ENCODE measurements at places on chromosomes 2 and 18.

GRCh38 chr18:44856157-44856556 lies 175.5 kb downstream of the SETBP1 start:
- peak; percentile 91 for DNase-seq

DNA sequence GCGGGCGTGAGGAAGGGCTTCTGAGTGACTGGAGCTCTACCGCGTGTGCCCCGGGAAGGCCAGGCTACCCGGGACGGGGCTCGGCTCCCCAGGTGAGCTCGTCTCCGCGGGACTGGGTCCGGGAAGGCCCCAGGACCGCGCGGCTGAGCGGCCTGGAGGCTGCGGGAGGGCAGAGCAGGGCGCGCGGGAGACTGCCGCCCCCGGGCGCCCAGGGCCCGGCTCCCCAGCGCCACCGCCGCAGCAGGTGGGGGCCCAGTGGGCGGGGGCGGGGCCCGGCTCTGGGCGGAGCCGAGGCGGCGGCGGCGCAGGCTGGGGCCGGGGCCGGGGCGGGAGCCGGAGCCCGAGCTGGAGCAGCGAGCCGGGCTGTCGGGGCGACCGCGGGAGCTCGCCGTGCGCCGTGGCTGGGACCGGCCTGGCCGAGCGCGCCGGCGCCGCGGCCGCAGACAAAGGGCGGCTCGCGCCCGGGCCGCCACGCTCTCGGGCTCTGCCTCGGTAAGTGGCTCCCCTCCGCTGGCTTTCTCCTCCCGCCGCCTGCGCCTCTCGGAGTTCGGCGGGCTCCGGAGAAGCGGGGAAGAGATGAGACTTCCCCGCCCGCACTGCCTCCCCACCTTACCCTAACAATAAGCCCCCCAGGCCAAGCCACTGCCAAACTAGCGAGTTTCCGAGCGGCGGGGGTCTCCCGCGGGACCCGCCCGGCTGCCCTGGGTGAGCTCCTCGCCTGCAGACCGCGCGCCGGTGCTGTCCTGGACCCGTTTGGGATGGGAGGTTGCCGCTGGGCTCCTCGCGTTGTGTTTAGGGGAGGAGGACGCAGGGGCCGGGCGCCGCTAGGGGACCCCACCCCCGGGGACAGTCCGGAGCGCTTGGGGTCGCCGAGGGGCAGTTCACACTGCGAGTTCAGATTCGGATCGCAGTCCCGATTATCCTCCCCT lies at the start of gene MAPK4:
TSS of gene MAPK4 (plus strand) at position 336 of the 929 bp plus-strand sequence. CDS start 103,872 bp downstream, outside the sequence.
- DNase-seq, result no peak

DNA sequence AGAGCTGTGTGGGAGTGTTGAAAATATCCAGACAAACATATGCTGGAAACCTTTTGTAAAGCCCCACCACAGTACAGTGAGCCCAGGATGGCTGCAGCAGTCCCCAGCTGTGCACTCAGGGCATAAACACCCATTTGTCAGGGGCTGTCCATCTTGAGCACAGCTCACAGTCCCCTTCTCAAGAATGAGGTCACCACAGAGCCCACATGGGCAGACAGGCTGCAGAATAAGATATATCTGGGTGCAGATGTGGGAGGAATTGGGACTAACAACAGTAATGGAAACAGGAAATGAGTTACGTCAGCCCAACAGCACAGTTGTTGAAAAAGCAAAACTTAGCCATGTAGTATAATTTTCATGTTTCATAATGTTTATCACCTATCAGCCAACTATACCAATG lies 219.6 kb downstream of the ETAA1 start:
- DNase-seq, result no peak

DNA sequence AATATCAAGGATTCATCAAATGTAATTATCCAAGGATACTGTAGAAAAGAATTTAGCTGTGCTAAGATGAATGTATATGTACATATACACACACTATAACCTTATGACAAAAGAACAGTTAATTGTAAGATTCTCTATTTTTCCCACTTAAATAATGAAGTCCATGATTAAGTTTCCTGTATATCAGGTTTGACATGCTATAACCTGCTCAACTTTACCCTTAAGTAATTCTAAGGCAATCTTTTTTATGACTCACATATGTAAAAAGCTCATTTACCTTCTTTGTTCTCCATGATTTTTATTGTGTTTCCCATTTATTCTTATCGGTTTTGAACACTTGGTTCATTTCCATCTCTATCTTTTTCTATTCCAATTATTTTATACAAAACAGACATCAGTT lies 1213.1 kb upstream of the SLC39A10 start:
- DNase-seq, result no peak

GRCh38 chr2:23385748-23386338 lies 864 bp downstream of the KLHL29 start:
- DNase-seq, result no peak

DNA sequence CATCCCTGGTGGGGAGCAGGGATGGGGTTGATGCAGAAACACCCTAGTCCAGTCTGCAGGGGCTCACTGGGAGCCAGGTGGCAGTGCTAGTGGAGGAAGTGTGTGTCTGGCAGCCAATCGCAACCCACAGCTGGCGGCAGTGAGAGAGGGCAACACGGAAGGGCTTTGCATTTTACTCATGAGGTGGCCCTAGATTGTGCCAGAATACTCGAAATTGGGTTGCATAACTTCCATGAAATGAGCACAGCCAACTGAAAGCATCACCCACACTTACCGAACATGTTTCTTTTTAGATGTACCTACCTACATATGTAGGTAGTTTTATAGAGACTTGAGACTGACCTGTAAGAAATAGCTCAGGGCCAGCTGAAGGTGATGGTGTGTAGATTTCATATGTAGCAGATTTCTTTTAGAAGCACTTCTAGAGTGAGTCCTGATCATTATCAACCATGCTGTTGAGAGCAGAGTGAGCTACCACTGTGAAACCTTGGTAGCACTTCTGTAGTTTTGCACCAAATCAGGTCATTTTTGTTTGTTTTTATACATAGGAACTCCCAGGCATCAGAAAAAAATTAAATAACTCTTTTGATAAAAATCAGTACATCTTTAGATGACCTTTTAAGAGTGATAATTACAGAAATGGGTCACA lies 13.0 kb downstream of the IL18R1 start:
- no peak for DNase-seq

DNA sequence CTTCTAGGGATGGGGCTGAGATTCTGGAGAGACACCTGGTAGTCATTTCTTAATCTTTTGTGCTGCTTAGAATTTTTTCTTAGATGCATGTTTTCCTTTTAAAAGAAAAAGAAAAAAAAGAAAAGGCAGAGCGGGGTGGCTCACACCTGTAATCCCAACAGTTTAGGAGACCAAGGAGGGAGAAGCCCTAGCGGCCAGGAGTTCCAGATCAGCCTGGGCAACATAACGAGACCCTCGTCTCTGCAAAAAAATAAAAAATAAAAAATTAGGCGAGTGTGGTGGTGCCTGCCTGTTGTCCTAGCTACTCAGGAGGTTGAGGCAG lies 46.0 kb upstream of the ATP6V1B1 start:
- no peak for DNase-seq

DNA sequence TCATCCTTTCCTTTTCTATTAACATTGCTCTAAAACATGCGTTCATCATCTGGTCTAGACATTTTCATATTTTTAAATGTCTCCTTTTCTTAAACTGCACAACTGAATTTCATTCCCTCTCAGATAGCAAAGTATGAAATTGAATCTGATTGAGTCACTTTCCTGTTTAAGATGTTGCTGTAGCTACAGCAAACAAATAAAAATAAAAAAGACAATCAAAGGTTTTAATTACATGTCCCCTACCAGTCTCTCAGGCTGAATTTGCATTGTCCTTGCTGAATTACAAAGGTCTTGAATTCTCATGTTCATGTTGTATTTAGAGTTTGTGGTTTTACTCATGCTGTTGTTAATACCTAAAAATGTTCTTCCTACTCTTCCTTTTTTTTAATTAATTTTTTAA lies 537.9 kb upstream of the LRATD1 start:
- no peak for DNase-seq

GRCh38 chr2:100894105-100894795 lies 74.3 kb downstream of the NPAS2 start:
- DNase-seq, result no peak

GRCh38 chr2:85827879-85828569 lies 60.8 kb downstream of the ST3GAL5 start:
- DNase-seq, result no peak

DNA sequence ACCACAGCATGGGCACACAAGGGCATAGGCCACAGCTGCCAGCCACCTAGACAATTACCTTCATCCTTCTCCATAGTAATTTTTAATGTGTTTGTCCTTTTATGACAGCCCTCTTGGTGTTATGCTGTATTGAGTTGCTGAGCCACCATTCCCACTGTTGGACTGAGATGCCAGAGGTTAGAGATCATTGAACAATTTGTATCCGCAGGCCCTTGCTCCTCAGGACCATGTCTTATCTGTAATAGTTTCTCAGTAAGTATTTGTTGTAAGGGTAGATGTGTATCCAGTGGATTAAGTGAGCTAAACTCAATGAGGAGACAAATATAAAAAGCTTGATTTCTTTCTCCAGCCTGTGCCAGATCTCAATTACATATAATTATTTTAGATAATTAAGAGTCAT lies 832.8 kb upstream of the ID2 start:
- DNase-seq, result no peak

GRCh38 chr2:205148755-205149154 lies 533.5 kb upstream of the NRP2 start:
- DNase-seq, result peak; percentile 62

DNA sequence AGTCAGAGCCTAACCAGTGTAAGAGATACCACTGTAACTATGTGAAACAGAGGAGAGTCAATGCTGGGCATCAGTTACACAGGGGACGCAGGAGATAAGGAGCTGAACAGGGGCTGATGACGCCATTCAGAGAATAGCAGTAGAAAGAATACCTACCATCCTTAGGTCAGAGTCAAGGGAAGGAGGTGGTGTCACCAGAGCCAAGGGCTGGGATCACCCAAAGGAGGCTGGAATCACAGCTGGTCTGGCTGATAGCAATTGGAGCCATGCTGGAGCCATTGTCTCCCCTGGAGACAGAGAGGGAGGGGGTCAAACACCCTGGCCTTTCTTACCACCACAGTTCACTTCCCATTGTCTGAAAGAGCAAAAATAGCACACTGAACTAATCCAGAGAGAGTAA lies 37.3 kb upstream of the C18orf32 start:
- no peak for DNase-seq

GRCh38 chr2:106542746-106543359 lies 55.7 kb downstream of the CD8B2 start:
- no peak for DNase-seq

GRCh38 chr18:22503803-22504202 lies 86.1 kb upstream of the CTAGE1 start:
- no peak for DNase-seq

- DNase-seq, result no peak
Observed at GRCh38 chr18:22728481-22729105, 204.5 kb upstream of the RBBP8 start.

DNA sequence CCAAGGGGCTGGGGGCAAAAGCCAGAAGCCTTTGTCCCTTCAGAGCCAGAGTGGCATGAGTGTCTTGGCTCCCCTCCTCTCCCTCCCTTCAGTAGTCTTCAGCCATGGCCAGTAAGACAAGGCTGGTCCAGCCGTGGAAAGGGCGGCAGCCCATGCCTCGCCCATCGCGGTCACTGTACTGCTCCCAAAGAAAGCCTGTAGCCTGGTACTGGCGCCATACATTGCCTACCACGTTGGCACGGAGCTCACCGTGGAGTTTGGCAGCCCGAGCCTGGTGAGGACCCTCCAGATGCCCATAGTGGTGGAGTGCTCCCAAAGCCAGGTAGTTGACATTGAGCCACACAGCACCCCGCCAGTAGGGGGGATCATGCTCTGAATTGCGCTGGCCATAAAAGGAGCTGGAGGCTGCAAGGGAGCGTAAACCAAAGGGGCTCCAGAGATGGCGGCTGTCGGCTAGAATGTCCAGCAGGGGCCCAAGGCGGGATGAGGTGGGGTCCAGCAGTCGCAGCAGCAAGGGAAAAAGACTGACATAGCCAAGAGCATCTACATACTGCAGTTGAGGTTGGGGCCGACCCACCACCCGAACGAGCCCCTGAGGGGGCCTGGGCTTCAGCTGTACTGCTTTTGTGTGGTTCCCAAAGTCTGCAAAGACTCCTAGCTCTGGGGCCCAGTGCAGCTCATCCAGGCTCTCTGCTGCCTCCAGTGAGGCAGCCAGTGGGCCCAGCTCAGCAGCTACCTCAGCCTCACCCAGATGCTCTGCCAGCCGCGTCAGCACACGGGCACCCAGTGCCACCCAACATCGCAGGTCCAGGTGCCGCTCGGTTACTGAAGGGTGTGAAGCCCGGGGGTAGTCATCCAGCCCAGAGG lies 3.2 kb downstream of the WBP1 start:
- DNase-seq, result no peak

GRCh38 chr18:24083550-24083949 lies 55.3 kb upstream of the CABYR start:
- no peak for DNase-seq

DNA sequence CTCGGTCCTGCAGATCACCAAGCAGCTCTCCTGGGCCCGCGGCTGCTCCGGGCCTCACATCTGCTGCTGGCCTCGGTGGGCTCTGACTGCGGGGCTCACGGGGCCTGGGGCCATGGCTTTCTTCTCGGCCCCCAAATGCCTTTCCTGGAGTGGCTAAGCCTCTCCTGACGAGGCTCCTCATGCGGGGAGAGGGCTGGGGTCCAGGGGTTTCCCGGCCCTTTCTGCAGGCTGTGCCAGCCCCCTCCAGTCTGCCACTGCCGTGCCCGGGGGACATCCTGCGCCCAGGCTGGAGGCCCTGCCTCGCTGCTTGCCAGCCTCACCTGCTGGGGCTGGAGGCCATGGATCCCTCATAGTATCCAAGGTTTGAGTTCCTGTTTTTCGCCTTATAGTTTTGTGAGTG lies 23.8 kb downstream of the PRELID3A start:
- no peak for DNase-seq

GRCh38 chr2:118627156-118627555 lies 220.3 kb downstream of the EN1 start:
- no peak for DNase-seq

DNA sequence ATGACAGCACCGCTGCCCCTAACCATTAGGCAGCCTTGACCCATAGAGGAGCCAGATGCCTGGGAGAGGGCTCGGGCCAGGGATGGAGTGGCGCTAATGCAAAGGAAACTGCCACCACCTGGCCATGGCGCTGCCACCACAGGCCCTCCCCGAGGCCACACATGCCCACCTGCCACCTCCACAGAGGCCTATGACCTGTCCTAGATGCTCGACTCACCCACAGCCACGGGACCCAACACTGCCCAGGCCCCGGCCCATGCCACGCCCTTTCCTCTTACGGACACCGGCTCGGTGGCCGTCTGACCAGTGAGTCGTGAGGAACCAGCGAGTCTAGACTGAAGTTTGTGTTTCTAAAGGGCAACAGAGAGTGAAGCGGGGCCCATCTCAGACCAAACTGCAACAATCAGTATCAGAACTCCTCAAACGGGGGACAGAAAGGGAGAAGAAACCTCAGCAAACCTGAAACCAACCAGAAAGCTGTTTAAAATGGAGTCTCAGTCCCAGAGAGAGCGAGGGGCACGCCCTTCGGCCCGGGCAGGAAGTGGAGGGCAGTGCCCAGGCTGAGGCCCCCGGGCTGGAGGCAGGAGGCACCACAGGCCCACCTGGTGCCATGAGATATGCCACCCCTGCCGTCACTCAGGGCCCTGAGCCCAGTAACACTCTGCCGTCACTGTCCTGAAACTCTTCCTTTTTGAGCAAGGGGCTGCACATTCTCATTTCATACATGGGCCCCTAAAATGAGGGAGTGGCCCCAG lies 711 bp downstream of the GPR17 start:
- DNase-seq, result no peak

- DNase-seq, result no peak
Observed at GRCh38 chr2:1283871-1284270, 129.4 kb upstream of the TPO start.
